ENCODE measurements at places on chromosomes 3 and 15.

DNA sequence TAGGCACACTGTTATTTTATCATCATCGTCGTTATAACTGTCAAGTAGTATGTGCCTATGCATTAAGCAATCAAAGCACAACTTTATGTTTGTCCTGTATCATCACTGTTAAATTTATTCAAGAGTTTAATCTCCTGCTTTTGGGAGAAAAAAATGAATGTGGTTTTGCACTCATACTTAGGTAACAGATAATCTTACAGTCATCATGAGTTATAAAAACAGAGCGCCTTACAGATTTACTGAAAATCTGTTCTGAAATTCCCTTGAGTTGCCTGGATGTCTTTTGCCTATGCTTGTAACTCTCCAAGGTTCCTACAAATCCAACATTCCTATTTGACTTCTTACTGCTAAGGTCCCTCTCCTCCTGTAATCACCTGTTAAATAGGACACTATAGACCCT lies 307.3 kb downstream of the ZIC4 start:
- DNase-seq = no peak

- DNase-seq = no peak
These were observed 125.5 kb upstream of the ABHD17C start for GRCh38 chr15:80569656-80570055.

DNA sequence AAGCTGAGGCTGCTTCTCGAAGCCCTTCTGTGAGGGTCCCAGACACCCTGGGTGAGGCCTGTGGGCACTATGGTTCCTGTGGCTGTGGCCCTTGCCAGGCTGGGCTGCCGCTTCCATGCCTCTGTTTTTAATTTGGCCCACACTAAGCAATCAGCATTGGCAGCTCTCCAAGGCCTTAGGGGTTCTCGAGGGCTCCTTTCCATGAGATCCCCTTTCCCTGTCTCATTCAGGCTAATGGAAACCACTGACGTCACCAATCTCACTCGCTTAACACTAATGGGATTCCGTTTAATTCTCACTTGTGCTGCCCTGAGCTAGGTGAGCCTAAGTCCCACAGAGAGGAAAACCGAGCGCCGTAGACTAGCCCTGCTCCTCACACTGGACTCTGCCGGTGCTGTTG lies 60.2 kb upstream of the RAB6B start:
- DNase-seq = no peak

- no peak for DNase-seq
These were observed 903 bp downstream of the SLC25A38 start for GRCh38 chr3:39383881-39384664.

DNA sequence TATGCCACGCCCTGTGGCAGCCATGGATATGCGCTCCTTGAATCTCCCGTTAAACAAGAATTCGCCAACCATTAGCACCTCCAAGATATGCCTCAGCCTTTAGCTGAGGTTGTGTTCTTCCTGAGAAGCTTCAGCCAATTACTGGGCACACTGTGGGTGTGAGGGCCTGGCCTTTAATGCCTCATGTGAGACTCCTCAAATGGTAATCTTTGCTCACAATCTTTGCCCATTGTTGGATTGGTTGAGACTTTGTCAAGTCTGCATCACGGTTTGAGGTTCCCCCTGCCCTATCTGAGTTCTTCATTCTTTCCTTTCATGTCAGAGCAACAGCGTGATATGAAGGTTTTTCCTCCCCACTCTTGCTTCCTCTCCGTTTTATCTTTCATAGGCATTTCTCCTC lies 108.1 kb upstream of the CCDC54 start:
- DNase-seq = no peak

GRCh38 chr3:10391391-10391790 lies 70.5 kb upstream of the SEC13 start:
- no peak for DNase-seq

Measured in NCI-H748 treated with DMSO at 0.1 percent for 48 hours (cell line).